ENCODE measurements at places on chromosomes 2 and 18.

- DNase-seq: no peak
Measured at GRCh38 chr18:62404881-62405280, 79.8 kb downstream of the TNFRSF11A start.

- DNase-seq: no peak
Measured at GRCh38 chr18:36977121-36977520, 148.2 kb downstream of the KIAA1328 start.

DNA sequence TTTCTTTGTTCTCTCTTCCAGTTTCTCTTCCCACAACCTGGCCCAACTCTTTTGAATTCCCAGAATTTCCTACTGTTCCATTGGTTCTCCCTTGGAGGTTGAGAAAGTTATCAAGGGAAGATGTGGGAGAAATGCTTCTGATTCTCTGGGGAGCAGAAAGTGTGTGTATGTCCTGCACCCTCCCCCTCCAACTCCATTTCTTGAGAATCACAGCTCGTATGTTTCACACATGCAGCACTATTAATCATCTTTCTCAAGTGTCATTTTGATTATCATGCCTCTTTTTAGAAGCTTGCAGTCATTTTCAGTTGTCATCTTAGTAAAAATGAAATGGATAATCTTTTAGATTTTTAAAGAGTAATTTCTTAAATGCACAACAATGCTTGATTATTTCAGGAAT lies 296.8 kb upstream of the SLC39A10 start:
- no peak for DNase-seq

GRCh38 chr2:186199029-186199428 lies 287.0 kb upstream of the ZC3H15 start:
- DNase-seq: no peak

- DNase-seq: no peak
Measured at GRCh38 chr18:55473560-55473959, 114.4 kb downstream of the TCF4 start.

GRCh38 chr2:168705534-168706470 lies 96.6 kb upstream of the NOSTRIN start:
- DNase-seq: peak; percentile 50

DNA sequence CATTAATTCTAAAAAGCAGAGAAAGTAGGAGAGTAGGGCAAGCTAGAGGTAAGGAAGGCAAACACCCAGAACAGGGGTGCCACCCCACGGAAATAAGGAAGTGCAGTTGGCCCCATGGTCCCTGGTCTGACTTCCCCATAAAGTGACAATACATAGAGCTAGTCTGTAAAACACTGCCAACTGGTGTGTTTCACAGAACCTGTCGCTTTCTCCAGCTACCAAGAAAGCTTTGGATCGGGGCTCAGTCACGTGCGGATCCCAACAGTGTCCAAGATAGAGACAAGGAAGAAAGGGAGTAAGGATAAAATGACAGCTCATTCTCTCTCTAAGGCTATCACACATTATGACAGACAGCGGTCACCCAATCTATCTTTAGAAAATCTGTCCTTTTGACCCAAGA lies 36.4 kb downstream of the TBC1D8 start:
- no peak for DNase-seq

DNA sequence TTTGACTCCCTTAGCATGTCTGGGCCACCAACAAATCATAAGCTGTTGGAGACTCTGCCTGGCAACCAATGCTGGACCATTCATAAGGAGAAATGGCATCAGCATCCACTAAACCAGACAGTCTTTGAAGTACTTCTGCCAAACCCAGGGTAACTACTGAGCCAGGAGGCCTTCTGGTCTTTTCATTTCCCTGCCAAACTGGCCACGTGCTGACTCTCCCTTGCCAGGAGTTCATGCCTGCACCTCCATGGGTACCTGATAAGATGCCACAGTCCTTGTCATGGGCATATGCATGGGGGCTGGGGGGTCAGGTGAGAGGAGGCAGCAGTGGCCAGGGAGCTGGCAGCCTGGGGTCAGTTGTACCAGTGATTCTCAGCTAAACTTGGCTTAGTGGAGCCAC lies 34.2 kb upstream of the DAPL1 start:
- no peak for DNase-seq

Data from Karpas-422 (cell line).